GOT3 (cell line): ENCODE measurements at places on chromosomes 13 and 19.

DNA sequence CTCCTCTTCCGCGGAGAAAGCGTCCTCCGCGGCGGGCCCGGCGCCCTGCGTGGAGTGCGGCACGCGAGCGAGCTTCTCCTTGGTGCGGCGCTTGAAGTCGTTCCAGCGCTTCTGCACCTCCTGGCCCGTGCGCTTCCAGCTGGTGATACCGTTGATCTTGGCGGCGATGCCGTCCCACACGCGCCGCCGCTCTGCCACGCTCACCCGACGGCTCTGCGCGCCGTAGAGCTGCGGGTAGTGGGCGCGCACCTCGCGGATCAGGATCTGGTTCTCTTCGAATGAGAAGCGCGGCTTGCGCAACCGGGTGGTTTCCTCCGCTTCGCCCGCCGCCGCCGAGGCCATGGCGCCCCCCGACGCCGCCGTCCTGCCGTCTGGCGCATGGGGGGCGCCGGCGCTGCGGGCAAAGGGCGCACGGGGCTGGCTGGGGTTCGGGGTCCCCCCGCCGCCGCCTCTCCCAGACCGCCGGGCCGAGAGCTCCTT, 941 bp downstream of the MYPOP start:
- no peak for DNase-seq

- DNase-seq = no peak
Observed at GRCh38 chr13:73922493-73923393, 211.5 kb downstream of the KLF12 start.

DNA sequence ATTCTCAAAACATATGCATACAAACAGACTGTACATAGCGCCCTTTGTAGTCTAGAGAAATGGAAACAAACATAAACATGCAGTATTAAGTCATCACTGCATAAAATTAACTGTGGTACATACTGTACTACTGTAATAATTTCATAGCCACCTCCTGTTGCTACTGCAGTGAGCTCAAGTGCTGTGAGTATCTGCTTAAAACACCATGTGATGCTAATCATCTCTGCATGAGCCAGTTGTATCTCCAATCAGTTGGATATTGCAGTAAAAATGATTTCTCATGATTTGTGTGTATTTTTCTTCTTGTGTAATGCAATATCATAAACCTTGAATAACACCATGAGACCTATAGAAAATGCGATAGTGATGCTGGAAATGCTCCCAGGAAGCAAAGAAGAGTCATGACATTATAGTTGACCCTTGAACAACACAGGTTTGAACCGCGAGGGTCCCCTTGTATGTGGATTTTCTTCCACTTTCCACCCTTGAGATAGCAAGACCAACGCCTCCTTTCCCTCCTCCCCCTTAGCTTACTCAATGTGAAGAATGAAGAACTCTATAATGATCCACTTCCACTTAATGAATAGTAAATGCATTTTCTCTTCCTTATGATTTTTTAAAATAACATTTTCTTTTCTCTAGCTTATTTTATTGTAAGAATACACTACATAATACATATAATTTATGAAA, 4.1 kb downstream of the TNFSF13B start:
- DNase-seq = no peak

GRCh38 chr13:113320226-113320875, 23.3 kb downstream of the LAMP1 start:
- DNase-seq = no peak

GRCh38 chr19:44113784-44114390, 688 bp downstream of the ZNF225 start:
- no peak for DNase-seq

- DNase-seq = no peak
Observed at GRCh38 chr13:114107686-114108081, 24.7 kb downstream of the RASA3 start.

GRCh38 chr13:42279986-42280385, 8.0 kb downstream of the AKAP11 start:
- DNase-seq = no peak

DNA sequence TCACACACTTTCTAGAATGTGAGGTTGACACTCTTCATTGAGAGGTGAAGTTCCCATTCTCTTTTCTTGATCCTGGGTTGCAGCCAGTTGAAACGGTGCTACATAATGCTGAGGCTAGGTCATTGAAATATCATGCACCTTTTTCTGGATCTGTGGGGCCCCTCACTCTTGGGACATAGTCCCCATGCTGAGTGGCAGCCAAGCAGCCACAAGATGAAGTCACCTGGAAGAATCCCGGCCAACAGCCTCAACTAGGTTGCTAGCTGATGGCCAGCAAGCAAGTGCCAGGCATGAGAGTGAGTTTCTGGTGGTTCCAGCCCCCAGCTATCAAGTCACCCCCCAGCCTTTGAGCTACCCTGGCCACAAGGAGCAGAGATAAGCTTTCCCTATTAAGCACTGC, 148.5 kb upstream of the TSHZ3 start:
- no peak for DNase-seq

DNA sequence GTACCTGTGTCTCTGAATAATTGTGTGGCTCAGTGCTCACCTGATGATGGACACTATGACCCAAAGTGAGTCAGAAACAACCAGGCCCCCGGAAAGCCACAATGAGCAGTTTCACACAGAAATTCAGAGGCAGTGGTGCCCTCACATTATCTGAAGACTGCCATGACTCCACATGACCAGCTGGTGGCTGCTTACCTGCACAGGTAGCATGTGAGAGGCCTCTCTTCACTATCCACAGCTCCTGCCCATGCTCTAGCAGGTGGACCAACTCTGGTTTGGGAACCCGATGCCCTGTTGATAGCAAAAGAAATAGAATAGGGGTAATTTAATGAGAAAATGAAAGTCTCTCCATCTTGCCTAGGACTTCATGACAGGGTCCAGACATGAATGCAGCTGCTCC, 7.2 kb downstream of the ZNF550 start:
- no peak for DNase-seq

DNA sequence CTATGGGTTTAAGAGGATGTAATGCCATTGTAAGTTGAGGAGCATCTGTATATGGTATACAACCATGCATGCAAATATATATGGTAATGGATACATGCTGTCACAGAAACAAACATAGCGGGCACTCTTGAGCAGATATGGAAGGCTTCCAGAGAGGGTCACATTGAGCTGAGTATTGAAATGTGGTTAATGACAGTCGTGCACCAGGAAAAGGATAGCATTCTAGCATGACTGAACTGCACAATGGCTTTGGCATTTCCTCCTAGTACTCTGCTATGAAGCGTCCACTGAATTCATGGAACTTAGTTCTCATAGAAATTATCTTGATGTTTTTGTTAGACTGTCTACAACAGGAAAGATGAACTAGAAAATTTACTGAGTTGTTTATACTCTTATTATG, 25.2 kb downstream of the DGKH start:
- no peak for DNase-seq

GRCh38 chr13:24931450-24932251, 164.3 kb upstream of the PABPC3 start:
- no peak for DNase-seq

- no peak for DNase-seq
Observed at GRCh38 chr13:22175241-22175640, 504.4 kb downstream of the FGF9 start.

GRCh38 chr19:9073806-9074205, 13.1 kb upstream of the OR1M1 start:
- DNase-seq = no peak

DNA sequence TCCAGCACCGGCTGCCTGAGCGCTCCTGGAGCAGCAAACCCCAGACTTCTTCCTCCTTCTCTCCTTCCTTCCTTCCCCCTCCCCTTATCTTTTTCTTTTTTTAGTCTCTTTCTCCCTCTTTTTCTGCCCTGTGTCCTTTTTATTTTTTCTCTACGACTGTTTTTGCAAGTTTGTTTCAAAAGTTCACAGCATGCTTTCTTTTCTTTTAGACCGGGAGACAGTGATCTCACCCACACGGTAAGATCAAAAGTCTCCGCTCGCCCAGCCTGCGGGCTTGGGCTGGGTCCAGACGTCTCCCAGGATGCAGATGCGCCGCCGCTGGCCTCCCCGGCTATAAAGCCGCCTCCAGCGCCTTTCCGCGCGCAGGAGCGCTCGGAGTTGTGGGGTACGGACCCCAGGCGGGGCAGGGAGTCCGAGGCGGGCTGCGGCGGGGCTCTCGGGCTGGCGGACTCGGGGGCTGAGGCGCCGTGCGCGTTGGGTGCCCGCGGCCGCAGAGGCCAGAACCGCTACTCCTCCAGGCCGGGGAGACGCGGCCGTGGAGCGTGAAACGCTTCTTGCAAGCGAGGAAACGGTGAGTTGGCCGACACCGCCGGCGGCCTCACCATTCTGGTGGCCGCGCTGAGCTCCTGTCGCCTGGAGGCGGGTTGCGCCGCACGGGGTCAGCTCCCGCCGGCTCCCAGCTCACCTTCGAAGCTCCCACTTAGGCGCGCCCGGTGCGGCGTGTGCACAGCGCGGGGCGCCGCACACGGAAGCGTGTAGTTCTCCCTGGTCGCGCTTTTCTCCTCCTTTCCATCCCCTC, 2.0 kb upstream of the TSHZ3 start:
- no peak for DNase-seq

DNA sequence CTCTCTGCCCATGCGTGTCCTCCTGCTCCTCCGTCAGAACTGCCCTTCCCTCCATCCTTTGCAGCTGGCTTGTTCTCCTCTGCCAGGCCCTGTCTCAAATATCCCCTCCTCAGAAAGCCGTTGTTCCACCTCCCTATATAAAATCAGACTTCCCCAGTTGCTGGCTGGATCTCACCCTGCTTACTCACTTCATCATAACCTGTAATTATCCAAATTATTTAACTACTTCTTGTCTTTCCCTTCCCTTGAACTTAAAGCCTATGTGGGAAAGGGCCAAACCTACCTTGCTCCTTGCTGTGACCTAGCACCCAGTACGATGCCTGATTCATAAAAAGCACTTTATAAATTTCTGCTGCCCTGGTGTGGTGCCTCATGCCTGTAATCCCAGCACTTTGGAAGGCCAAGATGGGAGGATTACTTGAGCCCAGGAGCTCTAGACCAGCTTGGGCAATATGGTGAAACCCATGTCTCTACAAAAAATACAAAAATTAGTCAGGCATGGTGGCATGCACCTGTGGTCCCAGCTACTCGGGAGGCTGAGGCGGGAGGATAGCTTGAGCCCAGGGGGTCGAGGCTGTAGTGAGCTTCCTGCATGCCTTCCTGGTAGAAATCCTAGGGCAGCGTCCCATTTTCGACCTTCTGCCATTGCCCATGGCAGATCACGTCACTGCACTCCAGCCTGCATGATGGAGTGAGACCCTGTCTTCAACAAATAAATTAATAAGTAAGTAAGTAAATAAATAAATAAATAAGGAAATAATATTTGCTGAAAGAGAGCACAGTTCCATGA, 39.5 kb upstream of the ZNF536 start:
- no peak for DNase-seq

DNA sequence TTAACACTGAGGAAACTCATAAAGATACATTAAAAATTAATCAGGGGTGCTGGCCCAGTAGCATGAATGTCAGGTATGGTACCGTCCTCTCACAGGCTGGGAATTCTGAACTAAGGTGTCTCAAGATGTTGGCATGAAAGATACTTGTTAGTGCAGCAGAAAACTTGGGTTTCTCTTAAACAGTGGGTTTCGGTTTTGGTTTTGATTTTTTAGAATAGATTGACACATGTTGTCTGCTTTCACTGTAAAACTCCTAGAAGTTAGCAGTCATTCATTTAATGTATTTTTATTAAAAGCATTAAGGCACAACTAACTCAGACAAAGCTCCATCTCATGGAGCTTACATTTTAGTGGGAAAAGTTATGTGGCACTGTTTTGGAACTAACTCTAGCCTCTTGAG, 3.5 kb upstream of the OBI1 start:
- DNase-seq = no peak
